ENCODE measurements at places on chromosomes 4 and X.
A peak's percentile ranks its signal among the peaks of the same experiment; 100 is the strongest.

GRCh38 chrX:107154787-107155620 lies 36.4 kb upstream of the RBM41 start:
- no peak for DNase-seq

- no peak for DNase-seq
Measured at GRCh38 chrX:95539041-95539440, 1145.6 kb upstream of the DIAPH2 start.

- DNase-seq = no peak
Measured at GRCh38 chr4:48462363-48462762, 20.8 kb upstream of the SLC10A4 start.

DNA sequence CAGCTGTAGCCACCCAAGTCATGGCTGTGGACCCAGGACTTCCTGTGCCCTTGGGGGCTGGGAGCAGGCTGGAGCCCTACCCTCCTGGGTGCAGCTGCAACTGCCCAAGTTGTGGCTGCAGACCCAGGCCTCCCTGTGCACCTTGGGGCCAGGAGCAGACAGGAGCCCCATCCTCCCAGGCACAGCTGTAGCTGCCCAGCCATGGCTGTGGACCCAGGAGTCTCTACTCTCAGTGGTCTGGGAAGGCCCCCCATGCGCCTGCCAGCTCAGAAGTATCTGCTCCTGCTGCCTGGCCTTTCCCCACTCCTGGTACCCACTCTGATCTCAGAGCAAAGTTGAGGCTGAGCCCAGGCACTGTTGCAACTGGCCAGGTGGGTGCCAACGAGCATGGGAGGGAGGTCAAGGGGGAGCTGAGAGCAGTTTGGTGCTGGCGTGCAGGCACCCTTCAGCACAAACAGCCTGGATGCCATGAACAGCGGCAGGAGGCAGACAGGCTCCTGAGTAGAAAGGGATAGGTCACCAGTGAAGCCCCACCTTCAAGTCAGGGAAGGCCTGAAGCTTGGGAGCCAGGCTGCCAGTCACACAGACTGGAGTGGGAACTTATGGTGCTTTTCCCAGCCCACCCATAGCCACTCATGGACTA lies 21.5 kb downstream of the PRRG1 start:
- peak; percentile 0 for DNase-seq

DNA sequence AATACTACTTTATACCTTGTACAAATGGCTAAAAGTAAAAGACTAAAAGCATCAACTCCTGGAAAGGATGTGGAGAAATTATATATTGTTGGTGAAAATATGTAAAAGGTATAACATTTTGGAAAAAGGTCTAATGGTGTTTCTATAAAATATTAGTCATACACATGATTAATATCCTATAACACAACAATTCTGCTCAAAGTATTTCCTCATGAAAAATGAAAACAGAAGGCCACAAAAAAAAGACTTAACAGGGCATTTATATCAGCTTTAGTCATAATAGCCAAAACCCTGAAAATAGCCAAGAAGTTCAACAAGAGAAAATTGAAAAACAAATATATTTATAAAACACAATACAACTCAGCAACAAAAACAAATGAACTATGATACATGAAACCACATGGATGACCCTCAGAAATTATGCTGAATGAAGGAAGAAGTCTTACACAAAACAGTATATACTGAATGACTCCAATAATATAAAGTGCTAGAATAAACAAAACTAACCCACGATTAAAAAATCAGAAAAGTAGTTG lies 38.8 kb downstream of the TBCK start:
- DNase-seq = no peak

DNA sequence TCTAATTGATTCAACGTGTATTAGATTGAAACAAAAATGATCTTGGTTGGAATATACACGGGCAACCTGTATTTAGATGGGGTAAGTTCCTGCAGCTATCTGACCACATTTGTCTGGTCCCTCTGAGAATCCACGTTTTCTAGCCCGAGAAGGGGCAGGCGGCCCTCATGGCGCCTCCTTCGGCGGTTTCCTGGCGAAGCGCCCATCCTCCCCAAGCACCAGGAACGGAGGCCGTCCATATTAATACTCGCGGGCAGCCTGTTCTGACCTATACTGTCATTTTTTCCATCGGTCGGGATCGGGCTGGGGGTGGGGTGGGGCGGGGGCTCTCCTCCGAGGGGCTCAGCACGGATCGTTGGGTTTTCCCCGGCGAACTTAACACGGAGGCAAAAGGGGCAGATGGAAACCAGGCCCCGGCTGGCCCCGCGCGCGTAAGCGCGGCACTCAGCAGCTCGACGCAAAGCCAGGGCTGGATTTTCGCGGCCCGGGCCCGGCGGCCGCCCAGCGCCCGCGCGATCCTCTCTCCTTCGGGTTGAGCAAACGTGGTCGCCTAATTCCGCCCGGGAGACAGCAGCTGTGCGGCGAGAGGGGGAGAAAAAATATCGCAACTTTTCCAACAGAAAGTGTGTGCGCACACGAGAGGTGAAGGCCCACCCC lies 77.2 kb upstream of the BCOR start:
- no peak for DNase-seq
